ENCODE measurements at places on chromosomes 7 and 10. TPM values are rescaled to one million over a fixed set of nuclear protein-coding genes. Genes with fewer than 3 reads are reported as not detected.

Gene LOXL4
- total RNA-seq = not detected

Gene HOXA6
- not detected for total RNA-seq

Gene CPN1
- not detected for total RNA-seq

Gene DLG5
- total RNA-seq = 3.2 TPM

Gene GIMAP5
- 56.3 TPM for total RNA-seq

Gene MYH16
- not detected for total RNA-seq

Gene SRGN
- 166 TPM for total RNA-seq

All from activated CD8-positive, alpha-beta T cell treated with anti-CD3 and anti-CD28 coated beads, Interleukin-2, amount 10 ng/mL, durations not matched to agents 7 days and 5 days (primary cell).